NCI-H526 (cell line): ENCODE measurements at places on chromosomes 3 and 15.

GRCh38 chr3:169663951-169664820 lies 674 bp upstream of the MECOM start:
- DNase-seq: no peak

- DNase-seq: no peak
Measured at GRCh38 chr15:88003541-88004327, 252.8 kb downstream of the NTRK3 start.

DNA sequence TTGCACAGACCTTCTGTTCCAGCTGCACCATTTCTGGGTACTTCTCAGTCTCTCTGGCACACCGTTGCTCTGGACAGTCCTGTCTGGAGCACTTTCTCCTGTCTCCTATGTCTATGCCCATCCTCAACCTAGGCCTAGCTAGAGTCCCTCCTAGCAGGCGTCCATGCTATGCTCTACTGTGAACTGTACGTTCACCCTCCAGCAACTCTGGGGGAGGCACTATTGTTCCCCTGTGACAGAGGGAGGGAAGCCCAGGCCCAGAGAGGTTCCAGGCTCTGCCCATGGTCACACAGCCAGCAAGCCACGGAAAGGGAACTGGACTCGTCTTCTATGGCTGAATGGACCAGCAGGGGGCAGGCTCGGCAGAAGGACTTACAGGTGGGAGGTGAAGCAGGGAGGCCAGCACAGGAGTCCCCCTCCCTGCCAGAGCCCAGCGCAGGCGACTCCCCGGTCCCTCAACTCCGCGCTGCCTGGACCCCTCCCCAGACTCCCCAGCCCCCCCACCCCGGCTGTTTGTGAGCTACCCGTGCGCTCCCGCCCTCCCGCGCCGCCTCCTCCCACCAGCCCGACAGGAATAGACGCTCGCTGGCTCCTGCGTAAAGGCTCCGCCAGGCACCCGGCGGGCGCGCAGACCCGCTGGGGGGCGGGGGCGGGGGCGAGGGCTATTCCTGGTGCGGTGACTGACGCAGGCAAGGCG lies 1.7 kb upstream of the LINGO1 start:
- peak; percentile 86 for DNase-seq

GRCh38 chr15:43931119-43931518 lies 104.3 kb downstream of the WDR76 start:
- no peak for DNase-seq

GRCh38 chr3:94587291-94587690 lies 524.4 kb downstream of the NSUN3 start:
- DNase-seq: no peak

DNA sequence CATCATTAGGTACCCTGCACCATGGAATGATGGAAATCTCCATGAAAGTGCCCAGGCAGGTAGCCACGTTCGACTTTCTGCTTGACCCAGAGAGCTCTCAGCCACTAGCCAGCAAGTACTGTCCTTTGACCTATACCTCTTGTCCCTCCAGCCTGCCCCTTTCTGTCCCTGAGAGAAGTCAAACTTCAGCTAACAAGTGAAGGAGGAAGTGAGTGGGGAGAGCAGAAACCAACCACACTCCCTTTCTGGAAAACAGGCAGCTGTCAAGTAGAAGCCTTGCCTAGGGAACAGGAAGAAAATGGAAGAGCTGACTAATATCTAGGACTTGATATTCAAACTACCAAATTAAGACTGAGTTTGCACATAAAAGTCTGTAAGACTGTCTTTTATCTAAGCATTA lies 30.3 kb upstream of the FSTL1 start:
- no peak for DNase-seq

DNA sequence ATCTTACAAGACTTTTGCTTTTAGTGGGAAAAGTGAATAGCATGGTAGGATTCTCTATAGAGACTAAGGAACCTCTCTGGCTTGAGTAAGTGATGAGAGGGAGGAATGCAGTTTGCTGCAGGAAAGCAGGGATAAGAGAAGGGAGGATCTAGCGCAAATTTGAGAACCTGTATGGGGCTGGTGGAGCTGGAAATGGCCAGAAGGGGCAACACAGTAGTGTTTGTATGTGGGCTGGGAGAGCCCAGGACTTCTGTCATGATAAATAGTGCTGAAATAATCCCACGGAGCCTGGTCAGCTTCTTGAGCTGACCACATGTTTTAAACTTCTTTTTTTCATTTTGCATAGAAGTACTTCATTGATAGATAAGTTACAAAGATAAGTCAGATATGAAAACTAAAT lies 11.2 kb upstream of the SHC4 start:
- no peak for DNase-seq

- DNase-seq: no peak
Measured at GRCh38 chr3:82462977-82463376, 701.5 kb upstream of the GBE1 start.

- no peak for DNase-seq
Measured at GRCh38 chr15:67146875-67147381, 81.5 kb downstream of the SMAD3 start.

- no peak for DNase-seq
Measured at GRCh38 chr3:3109407-3110298, 521 bp downstream of the IL5RA start.

DNA sequence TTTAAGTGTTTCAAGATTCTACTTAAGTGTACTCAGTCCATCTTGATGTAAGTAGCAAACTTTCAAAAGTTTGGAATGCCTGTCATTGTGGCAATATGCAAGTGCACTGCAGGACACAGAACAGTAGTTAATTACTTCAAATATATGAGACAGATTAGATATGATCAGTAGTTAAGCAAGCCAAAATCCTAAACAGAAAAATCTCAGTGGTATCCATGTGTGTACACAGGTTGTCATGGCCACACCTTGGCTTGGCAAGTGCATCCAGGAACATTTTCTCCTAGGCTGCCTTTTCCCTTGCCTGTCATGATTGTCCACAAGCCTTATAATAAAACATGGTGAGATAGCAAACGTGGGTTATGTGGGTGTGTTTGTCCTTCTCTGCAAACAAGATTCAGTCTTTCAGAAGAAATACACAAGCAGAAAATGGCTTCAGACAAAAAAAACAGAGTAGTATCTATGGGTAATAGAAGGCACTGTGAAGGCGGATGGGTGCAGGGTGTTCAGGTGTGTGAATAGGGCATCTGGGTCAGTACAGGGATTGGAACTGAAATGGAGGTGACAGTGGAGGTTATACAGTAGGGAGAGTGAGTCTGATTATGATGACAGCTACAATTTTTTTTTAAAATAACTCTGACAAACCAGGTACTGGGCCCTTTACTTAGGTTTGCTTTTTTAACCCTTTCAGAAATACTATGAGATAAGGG lies 229.0 kb upstream of the LRIG1 start:
- DNase-seq: no peak

DNA sequence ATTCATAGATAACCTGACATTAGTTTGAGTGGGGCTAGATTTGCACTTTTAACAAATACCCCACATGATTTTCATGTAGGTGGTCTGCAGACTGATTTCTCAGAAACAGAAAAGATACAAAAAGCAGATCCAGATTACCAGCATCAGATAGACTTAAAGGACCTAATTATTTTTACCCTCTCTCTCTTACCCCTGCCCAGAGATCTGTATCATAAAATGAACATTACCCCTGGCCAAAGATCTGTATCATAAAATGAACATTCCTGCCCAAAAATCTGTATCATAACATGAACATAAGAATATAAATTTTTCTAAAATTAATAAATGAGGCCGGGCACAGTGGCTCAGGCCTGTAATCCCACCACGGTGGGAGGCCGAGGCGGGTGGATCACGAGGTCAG lies 14.6 kb upstream of the TRPC1 start:
- no peak for DNase-seq

DNA sequence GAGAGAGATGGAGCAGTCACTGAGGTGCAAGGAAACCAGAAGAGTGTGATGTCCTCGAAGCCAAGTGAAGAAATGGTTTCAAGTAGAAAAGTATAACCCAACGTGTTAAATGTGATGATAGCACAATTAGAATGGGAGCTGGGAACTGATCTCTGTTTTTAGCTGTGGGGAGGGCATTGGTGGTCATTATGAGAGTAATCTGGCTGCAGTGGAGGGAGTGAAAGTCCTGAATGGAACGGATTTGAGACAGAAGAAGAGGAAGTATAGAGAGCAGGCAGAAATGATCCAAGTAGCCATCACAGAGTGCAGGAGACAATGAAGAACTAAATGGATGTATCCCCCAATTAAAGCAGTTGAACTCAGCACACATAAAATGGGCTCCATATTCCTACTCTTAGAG lies 235.3 kb downstream of the IGSF11 start:
- no peak for DNase-seq

DNA sequence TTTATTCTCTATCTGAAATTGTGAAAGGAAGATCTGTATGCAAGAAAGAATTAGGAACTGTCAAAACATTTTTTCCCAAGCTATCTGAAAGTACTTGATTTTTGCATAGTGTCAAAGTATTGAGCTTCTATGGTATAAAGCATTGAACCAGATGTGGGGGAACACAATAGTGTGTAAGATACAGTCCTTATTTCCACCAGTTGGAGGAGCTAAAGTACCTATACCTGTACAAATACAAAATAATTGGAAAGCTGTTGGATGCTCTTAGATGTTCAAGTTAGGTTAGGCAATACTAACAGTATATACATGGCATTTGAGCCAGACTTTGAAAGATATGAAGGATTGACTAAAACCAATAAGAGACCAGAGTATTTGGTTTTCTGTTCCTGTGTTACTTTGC lies 148.4 kb downstream of the B3GALNT1 start:
- DNase-seq: peak; percentile 24

DNA sequence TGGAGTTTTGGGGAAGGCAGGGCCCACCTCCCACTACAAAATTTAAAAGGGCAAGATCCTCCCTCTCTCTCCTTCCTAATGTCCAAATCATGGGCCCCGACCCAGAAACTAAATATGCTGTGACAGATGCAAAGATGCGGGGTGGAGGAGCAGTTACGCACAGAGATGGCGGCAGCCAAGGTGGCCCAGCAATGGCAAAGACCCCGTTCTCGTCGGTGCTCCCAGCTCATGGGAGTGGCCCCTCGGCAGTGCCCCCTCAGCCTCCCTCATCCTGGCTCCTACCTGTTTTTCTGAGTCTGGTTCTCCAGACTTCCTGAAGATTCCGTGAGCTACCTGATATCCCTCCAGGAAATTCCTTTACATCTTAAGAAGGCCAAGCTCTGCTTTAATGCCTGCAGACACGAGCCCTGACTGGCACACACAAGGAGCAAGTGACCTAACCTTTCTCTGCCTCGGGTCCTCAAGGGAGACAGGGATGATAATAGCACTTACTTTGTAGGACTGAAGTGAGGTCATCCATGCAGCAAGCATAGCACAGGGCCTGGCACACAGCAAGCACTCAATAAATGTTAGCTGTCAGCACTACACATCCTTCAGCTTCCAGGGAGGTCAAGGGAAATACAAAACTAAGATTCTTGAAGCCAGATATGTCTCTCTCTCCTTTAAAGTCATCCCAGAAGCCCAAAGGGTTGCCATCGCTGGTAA lies 103.5 kb downstream of the LSM3 start:
- DNase-seq: no peak

GRCh38 chr3:115803661-115804060 lies 180.4 kb downstream of the GAP43 start:
- DNase-seq: no peak

DNA sequence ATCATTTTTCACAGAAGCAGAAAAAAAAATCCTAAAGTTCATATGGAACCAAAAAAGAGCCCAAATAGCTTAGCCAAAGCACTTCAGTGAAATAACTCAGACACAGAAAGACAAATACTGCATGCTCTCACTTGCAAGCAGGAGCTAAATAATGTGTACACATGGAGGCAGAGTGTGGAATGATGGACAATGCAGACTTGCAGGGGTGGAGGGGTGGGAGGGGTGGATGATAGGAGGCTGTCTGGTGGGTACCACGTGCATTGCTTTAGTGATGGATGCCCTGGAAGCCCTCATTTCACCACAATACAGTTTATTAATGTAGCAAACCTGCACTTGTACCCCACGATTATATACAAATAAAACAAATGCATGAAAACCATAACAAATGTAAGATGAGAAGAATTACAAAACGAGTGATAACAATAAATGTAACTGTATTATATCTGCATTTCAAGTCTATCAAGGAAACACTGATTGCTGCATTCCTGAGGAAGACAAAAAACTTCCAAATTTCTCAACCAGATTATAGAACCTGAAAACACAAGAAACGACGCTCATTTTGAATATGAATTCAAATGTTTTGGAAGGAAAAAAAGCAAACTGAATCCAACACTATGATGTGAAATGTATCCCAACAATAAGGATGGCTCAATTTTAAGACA lies 96.5 kb downstream of the DLG1 start:
- DNase-seq: no peak

DNA sequence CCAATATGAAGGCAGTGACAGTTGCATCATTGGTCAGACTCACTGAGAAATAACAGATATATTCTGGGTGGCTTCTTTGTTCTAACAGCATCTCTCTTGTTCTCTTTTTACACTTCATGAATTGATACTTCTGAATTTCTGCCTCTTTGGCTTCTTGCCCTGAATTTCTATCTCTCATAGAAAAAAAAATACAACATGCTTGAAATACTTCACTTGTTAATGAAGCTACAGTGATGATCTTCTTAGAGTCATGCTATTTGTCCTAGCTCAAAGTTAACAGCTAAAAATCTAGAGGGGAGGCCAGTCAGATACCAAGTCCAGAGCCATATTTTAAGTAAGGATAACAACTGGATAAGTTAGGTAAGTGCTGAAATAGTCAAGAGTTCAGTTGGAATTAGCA lies 597.2 kb upstream of the AGTR1 start:
- no peak for DNase-seq

DNA sequence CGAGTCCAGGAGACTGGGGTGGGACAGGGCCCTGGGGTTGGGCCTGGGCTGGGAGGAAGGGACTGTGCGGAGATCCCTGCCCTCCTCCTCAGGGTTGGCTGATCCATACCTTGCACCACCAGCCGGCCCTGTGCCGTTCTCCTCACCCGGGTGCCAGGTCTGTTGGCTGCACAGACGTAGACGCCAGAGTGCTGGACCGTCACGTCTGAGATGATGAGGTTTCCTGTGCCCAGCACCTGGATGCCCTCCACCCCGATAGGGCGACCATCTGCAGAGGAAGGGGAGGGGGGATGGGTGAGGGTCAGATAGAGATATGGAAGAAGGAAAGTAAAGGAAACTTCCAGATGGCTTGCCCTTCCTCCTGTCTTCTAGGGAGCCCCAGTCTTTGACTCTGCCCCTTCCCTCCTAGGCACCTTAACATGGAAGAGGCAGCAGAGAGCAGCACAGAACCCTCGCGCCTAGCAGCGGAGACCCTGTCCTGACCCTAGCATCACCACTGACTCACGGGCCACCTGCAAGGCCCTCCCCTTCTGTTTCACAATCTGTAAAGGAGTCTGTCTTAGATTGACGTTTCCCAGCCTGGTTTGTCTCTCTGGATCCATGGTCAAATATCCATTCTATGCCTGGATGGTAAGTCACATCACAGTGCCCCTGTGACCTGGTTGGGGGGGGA lies 28.8 kb downstream of the RNU5B-1 start:
- no peak for DNase-seq

GRCh38 chr3:107627962-107628542 lies 105.3 kb downstream of the BBX start:
- DNase-seq: no peak

DNA sequence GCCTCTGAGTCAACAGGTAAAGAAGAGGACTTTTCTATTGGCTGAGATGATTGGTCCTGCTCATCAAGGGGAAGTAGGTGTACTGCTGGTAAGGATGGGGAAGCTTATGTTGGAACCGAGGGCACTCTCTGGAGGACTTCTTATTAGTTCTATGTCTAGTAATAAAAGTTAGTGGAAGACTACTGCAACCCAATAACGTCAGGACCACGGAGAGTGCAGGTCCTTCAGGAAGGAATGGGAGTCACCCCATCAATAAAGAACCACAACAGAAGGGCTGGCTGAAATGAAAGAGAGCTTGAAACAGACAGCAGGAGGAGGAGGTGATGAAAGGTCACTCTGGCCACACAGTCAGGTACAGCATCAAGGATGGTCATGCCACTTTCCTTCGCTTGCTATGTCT lies 68.8 kb upstream of the PRR23E start:
- DNase-seq: no peak
